Hepatocyte (in vitro differentiated cells): ENCODE measurements at places on chromosomes 6 and 20.

- H3K4me3 ChIP-seq, result no peak overlapping the region
- no peaks in the 10 kb centered on the region for H3K27me3 ChIP-seq
- H3K4me1 ChIP-seq, result no peaks in the 10 kb centered on the region
- H3K27ac ChIP-seq, result no peak overlapping the region
Measured at GRCh38 chr6:82419859-82420258, 56.2 kb downstream of the TPBG start.

DNA sequence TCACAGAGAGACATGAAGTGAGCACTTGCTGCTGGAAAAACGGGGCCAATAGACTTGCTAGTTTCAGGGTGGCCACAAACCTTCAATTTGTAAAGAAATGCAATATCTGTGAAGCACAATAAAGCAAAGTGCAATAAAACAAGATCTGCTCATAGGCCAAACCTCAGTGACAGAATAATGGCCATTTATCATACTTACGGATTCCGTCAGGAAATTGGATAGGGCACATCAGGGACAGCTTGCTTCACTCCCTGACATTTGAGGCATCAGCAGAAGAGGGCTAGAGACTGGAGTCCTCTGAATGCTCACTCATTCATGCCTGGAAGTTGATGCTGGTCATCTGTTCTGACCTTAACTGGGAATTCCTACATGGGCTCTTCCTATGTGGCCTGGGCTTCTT lies 165.5 kb upstream of the OPRM1 start:
- H3K36me3 ChIP-seq, result no peaks in the 10 kb centered on the region
- no peaks in the 10 kb centered on the region for H3K4me1 ChIP-seq
- no peak overlapping the region for H3K4me3 ChIP-seq
- no peak overlapping the region for H3K27ac ChIP-seq

DNA sequence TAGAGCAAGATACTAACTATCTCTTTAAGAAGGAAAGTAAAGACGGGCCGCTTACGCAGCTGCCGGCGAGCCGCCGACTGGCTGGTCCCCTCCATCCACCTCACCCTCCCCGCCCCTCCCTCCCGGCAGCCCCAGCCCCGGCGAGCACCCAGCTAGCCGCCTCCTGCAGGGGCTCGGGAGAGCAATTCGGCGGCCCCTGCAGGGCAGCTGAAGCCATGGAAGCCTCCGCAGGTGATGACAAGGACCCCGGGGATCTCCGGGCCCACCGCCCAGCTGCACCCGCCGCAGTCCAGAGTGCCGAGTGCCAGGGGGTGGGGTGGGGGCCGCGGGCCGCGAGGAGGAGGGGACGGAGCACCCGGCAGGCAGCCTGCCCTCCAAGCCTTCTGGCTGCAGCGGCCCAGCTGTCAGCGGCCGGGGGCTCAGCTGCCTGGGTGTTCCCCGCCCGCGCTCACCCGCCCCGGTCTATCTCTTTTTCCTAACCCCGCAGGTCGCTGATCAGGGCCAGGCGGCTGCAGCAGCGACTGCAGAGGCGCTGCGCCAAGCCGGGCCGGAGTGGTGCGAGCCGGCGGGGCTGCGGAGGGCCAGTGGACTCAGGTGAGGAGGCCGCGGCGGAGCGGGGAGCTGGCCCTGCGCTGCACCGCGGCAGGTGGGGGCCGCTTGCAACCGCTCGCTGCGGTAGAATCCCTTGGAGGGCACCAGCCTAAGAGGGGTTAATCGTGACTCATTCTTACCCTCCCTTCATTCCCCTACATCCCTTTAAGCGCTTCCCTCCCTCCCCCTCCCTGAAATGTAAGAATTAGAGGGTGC lies at the start of gene SNPH:
SNPH (plus strand) TSS at position 128 of the 807 bp plus-strand sequence. CDS start 29,946 bp downstream, outside the sequence.
- H3K27ac ChIP-seq, result peak within 1 kb of the TSS; percentile 31
- DNase-seq, result peak; percentile 77
- no peaks in the 10 kb centered on the region for H3K36me3 ChIP-seq
- H3K4me1 ChIP-seq, result peaks cover 7% of the 10 kb centered on the region
- H3K4me3 ChIP-seq, result peak within 1 kb of the TSS; percentile 43

DNA sequence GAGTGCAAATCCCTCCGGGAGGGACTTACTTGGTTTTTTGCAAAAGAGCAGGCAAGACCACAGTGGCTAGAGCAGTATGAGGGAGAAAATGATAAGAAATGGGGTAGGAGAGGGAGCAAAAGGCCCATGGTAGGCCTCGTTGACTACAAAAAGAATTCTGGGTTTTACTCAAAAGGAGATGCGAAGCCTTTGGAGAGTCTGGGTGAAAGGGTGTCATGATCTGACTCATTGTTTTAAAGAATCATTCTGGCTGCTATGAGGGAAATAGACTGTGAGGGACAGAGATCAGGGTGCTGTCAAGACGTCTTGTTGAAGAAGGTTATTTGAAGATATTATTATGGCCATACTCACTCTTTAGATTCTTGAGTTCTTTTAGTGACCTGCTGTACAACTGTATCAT lies 13.0 kb downstream of the TBC1D32 start:
- no peaks in the 10 kb centered on the region for H3K27me3 ChIP-seq
- no peak overlapping the region for H3K4me3 ChIP-seq
- H3K36me3 ChIP-seq, result no peaks in the 10 kb centered on the region
- no peaks in the 10 kb centered on the region for H3K4me1 ChIP-seq

GRCh38 chr20:41011551-41012067 lies 17.0 kb upstream of the TOP1 start:
- H3K4me1 ChIP-seq, result peaks cover 17% of the 10 kb centered on the region
- H3K4me3 ChIP-seq, result no peak overlapping the region
- DNase-seq, result no peak
- H3K36me3 ChIP-seq, result no peaks in the 10 kb centered on the region

DNA sequence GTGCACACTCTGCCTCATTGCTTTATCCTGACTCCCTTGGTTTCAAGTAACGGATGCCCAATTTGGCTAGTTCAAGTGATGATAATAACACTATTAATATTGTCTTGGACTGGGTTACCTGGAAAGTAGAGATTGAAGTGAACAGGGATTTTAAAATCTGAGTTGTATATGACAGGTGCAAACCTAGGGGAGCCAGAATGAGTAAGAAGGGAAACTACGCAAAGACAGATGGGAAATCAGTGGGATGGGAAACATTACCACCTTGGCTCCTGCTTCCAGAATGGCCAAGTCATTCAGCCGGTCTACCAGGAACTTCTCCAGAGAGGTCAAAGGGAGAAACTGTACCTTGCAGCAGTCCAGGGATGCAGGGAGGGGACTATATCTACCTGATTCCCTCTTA lies 41.9 kb downstream of the OGFRL1 start:
- no peak overlapping the region for H3K27ac ChIP-seq
- H3K4me1 ChIP-seq, result no peaks in the 10 kb centered on the region
- no peaks in the 10 kb centered on the region for H3K36me3 ChIP-seq

GRCh38 chr20:45450097-45450818 lies 19.3 kb upstream of the WFDC2 start:
- H3K27ac ChIP-seq, result no peak overlapping the region
- no peaks in the 10 kb centered on the region for H3K36me3 ChIP-seq
- H3K4me1 ChIP-seq, result no peaks in the 10 kb centered on the region

- no peaks in the 10 kb centered on the region for H3K27me3 ChIP-seq
- no peaks in the 10 kb centered on the region for H3K4me1 ChIP-seq
- no peak overlapping the region for H3K27ac ChIP-seq
- H3K36me3 ChIP-seq, result no peaks in the 10 kb centered on the region
Measured at GRCh38 chr6:12984776-12985175, 268.2 kb downstream of the PHACTR1 start.

- no peaks in the 10 kb centered on the region for H3K27me3 ChIP-seq
- H3K27ac ChIP-seq, result no peak overlapping the region
- no peak for DNase-seq
- no peaks in the 10 kb centered on the region for H3K4me1 ChIP-seq
- no peaks in the 10 kb centered on the region for H3K36me3 ChIP-seq
Measured at GRCh38 chr6:35797837-35798526, 859 bp upstream of the CLPS start.

DNA sequence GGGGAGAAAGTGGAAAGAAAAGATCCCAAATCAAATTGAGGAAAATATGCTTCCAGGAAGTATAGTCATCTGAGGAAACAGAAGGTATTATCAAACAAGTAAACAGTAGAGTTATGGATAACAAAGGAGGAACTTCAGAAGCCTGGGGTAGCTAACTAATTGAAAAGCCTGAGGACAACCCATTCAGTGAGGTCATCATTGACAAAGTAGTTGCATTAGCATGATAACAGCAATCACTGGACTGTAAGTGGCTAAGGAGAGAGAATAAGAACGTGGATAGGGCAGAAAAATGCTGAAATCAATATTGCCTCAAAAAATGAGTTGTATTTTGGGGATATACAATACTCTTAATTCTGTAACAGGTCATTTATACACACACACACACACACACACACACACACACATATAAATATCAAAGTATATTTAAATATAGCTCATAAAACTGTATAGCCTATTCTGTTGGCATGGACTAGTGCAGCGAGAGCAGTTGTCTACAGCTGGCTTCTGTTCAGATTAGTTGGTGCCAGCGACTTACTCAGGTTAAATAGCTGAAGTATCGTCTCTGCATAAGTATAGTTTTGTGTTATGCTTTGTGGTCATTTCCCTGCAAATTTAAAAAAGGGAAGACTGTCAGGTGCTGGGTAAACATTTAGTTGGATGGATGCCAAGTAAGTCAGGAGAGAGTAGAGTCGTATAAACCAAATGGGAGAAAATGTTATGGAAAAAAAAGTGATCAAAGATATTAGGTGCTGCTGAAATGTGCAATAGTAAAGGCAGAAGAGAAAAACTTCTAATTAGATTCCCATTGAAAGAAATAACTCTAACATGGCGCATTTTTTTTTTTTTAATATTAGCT lies 33.8 kb upstream of the CTAGE9 start:
- H3K4me1 ChIP-seq, result no peaks in the 10 kb centered on the region
- no peak for DNase-seq
- H3K4me3 ChIP-seq, result no peak overlapping the region
- H3K27ac ChIP-seq, result no peak overlapping the region

GRCh38 chr6:152701081-152701862 lies 3.6 kb downstream of the MYCT1 start:
- no peak for DNase-seq
- H3K27ac ChIP-seq, result no peak overlapping the region
- no peaks in the 10 kb centered on the region for H3K27me3 ChIP-seq
- no peaks in the 10 kb centered on the region for H3K36me3 ChIP-seq

DNA sequence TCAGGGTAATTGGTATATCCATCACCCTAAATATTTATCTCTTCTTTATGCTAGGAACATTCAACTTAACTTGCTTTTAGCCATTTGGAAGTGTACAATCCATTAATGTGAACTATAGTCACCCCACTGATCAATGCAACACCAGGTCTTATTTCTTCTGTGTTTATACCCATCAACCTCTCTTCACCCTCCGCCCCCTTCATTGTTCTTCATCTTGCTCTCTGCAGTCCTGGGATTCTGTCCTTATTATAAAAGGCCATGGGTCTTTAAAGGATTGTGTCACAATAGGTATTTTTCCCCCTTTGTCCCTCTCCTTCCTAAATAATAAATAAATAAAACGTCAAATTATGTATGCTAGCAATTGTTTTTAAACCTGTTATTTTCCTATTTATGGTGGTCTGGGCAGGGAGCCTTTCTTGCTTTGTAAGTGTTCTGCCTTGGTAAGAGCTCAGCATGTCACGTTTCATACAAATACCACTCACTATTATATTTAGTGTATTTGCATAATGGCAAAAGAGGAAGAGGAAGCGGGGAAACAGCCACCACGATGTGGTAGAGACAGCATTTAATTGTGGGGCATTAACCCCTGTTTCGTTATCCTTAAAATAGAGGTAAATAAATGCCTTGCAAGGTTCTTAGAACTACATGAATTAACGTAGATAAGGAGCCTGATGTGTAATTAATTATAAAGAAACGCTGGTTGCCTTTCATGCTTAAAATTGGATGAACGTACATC lies 1.9 kb downstream of the ABRACL start:
- peak overlapping the region; percentile 94 for H3K4me3 ChIP-seq
- peak overlapping the region; percentile 97 for H3K27ac ChIP-seq
- H3K4me1 ChIP-seq, result no peaks in the 10 kb centered on the region
- H3K27me3 ChIP-seq, result no peaks in the 10 kb centered on the region
- no peak for DNase-seq

DNA sequence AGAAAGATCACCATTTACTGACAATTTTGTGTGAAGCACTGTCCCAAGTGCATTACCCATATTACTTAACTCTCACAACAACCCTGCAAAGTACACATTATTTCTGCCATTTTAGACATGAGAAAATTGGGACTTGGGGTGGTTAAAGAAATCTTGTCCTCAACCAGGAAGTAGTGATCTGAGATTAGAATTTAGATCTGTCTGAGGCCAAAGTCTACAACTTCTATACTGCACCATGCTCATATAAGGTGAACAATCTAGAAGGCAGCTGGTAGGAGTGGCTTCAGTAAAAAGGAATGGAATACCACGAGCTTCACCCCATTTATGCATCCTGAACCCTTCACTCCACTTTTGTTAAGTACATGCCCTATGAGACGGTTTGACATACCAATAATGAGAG lies 87.6 kb downstream of the QRSL1 start:
- no peak overlapping the region for H3K4me3 ChIP-seq
- no peaks in the 10 kb centered on the region for H3K36me3 ChIP-seq
- no peak for DNase-seq
- H3K27ac ChIP-seq, result no peak overlapping the region

DNA sequence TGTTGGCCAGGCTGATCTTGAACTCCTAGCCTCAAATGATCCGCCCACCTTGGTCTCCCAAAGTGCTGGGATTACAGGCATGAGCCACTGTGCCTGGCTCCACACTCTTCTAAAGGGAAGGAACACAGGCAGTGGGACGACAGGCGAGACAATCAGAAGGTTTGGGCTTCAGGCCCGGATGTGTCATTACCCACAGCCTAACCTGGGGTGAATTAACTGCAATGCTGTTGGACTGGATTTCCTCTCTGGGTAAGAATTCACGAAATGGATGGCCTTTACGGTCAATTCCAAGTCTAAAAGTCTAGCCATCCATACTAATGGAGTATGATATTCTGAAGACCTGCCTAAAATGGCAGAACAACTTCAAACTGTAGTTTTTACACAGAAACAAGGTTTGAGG lies 83.7 kb upstream of the CCDC28A start:
- H3K4me1 ChIP-seq, result no peaks in the 10 kb centered on the region
- H3K27ac ChIP-seq, result no peak overlapping the region
- H3K36me3 ChIP-seq, result no peaks in the 10 kb centered on the region
- DNase-seq, result no peak
- no peaks in the 10 kb centered on the region for H3K27me3 ChIP-seq

- H3K36me3 ChIP-seq, result no peaks in the 10 kb centered on the region
- no peak overlapping the region for H3K4me3 ChIP-seq
- DNase-seq, result peak; percentile 38
Measured at GRCh38 chr6:116933485-116933884, 56.4 kb downstream of the RFX6 start.

GRCh38 chr6:34300332-34300751 lies 51.5 kb upstream of the SMIM29 start:
- DNase-seq, result no peak
- H3K27me3 ChIP-seq, result no peaks in the 10 kb centered on the region
- H3K4me3 ChIP-seq, result no peak overlapping the region
- no peak overlapping the region for H3K27ac ChIP-seq

GRCh38 chr20:32877507-32877906 lies 18.8 kb downstream of the EFCAB8 start:
- no peaks in the 10 kb centered on the region for H3K4me1 ChIP-seq
- H3K36me3 ChIP-seq, result no peaks in the 10 kb centered on the region
- H3K27me3 ChIP-seq, result no peaks in the 10 kb centered on the region
- no peak overlapping the region for H3K27ac ChIP-seq

GRCh38 chr6:56642366-56643261 lies at the start of gene DST:
TSS of gene DST (minus strand) at chr6:56642889.
- no peaks in the 10 kb centered on the region for H3K27me3 ChIP-seq
- no peak within 1 kb of the TSS for H3K4me3 ChIP-seq
- H3K4me1 ChIP-seq, result no peaks in the 10 kb centered on the region
- peak; percentile 19 for DNase-seq
- H3K36me3 ChIP-seq, result no peaks in the 10 kb centered on the region
